ENCODE measurements at places on chromosomes 3 and 15.

DNA sequence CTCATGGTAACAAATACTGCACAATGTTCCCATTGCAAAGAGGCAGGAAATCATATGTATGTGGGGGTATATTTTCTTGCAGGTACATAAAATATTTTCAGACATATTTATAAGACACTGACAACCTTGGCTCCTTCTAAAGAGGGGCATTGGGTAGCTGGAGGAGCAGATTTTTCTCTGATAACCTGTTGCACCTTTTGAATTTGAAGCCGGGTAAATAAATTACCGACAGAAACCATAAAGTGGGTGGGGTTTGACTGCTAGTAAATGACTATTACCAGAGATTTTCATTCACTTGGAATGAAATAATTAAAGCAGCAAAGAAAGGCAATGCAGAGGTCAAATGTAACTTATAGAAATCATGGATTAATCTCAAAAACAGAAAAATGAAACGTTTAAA lies 19.2 kb downstream of the LHFPL4 start:
- no peak for DNase-seq

DNA sequence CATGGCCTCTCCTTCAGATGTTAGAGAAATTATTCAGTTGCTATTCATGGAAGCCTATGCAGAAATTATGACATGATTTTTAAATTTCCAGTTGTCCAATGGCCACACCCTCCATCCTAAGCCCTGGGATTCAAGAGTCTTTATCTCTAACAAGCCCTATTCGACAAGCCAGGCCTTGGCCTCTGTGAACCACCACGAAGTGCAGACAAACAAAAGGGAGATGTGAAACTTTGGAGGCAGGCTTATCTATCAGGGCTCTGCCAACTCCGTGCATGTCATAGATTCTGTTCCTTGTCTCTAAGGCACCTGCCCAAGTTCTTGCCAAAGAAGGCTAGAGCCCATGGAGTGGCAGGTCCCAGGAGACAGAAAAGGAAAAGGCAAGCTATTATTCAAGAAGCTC lies 212.4 kb upstream of the ADAMTS9 start:
- DNase-seq = no peak

DNA sequence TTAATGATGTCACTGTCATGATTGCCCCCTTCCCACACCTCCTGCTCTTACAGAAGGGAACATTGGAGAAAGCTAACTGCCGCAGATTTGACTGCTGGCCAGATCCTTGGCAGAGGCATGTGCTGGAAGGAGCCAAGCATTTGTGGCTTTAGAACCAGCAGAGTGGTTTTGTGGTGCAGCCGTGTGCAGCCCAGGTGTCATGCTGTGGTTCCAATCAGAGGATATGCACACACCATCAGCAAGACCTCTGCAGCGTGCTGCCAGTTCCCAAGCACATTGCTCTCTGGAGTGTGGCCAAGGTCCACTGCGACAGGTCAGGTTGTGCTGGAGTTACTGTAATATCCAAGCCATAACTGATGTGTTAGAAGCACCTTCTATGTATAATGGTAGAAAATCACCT lies 61.6 kb downstream of the OTOL1 start:
- no peak for DNase-seq

- no peak for DNase-seq
These were observed 186.1 kb downstream of the SEMA6D start for GRCh38 chr15:47903368-47903767.

- DNase-seq = no peak
These were observed 61.4 kb downstream of the UMPS start for GRCh38 chr3:124791639-124792151.
